T-helper 2 cell treated with Interferon-gamma antibody and Interleukin-4, amounts not matched to agents 5 μg/mL and 100 μg/mL, for 36 hours (primary cell): ENCODE measurements at places on chromosomes 16 and 17.
A peak's percentile ranks its signal among the peaks of the same experiment; 100 is the strongest.

DNA sequence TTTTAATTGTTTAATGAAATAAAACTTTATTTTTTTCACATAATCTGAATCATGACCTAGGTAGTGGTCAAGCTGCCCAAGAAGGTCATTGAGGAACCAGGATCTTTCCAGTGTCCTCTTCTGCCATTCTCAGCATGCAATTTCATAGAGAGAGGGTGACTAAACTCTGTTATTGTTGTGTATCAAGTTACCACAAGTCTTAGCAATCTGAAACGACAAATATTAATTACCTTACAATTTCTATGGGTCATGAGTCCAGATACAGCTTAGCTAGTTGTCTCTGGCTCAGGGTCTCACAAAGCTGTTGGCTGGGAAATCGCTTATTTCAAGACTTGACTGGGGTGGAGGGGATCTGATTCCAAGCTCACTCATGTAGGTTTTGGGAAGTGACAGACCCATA, 37.6 kb downstream of the FTO start:
- no peaks in the 10 kb centered on the region for H3K36me3 ChIP-seq
- DNase-seq: no peak
- H3K4me1 ChIP-seq: peaks cover 28% of the 10 kb centered on the region

GRCh38 chr17:27106347-27106981, 187.4 kb upstream of the WSB1 start:
- H3K4me3 ChIP-seq: no peak overlapping the region
- H3K27me3 ChIP-seq: no peaks in the 10 kb centered on the region
- H3K27ac ChIP-seq: no peak overlapping the region
- no peaks in the 10 kb centered on the region for H3K4me1 ChIP-seq

GRCh38 chr16:72858665-72859493, 189.0 kb downstream of the ZFHX3 start:
- H3K4me1 ChIP-seq: peaks cover 11% of the 10 kb centered on the region
- peaks cover 2% of the 10 kb centered on the region for H3K27me3 ChIP-seq
- no peak overlapping the region for H3K4me3 ChIP-seq
- H3K36me3 ChIP-seq: no peaks in the 10 kb centered on the region

DNA sequence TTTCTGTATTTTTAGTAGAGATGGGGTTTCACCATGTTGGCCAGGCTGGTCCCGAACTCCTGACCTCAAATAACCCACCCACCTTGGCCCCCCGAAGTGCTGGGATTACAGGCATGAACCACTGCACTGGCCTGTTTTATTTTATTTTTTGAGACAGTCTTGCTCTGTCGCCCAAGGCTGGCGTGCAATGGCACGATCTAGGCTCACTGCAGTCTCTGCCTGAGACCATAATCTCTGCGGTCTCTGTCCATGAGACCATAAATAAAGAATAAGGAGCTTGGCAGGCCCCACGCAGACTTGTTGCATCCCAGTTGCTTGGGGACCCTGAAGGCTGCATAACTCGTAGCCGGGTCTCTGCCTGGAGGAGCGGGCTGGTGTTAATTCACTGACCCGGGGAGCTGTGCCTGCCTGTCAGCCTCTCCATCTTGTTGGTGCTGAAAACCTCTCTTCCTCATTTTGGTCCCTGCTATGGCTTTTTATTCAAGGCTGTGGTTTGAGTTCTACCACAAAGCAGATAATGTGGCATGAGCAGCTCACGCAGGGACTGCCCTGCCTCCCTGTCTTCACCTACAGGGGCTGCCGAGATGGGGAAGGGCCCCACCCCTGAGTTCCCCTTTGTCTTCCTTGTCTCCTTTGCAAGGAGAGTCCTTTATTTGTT, 82.1 kb downstream of the MSI2 start:
- no peak for DNase-seq
- peaks cover 13% of the 10 kb centered on the region for H3K36me3 ChIP-seq
- H3K4me3 ChIP-seq: peak overlapping the region; percentile 30
- H3K4me1 ChIP-seq: peaks cover 27% of the 10 kb centered on the region
- H3K27me3 ChIP-seq: no peaks in the 10 kb centered on the region

DNA sequence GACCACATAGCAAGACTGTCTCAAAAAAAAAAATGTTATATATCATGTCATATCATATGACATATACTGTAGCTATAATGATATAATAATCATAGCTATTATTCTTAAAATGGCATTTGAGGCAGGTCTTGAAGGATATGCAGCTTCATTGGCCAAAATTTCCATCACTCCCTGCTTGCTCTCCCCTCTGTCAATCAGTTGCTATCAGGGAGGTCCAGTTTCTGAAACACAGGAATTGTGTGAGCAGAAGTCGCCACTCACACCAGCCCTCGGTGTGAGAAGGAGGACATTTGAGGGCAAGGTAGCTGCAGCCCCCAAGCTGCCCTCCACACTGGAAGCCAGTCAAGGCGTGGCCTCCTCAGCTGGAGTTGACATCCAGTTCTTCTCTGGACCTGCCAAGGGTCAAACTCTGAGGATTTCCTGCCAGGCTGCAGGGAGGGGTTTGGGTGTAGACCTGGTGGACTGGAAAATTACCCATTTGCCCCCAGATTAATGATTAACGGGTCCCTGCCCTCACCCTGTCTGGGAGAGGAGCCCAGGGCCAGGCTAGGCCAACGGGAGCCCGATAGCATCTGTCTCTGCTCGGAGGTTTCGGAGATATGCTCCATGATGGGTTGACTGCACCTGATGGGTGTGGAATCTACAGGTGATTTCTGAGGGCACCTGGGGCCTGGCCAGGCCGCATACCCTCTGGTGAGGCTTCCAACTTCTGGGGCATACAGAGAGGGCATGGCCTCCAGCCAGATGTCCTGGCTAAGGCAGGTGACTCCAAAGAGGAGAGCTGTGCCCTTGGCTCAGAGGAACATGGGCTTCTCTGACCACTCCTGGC, 18.8 kb downstream of the WNT9B start:
- H3K27me3 ChIP-seq: peaks cover 3% of the 10 kb centered on the region
- no peak overlapping the region for H3K4me3 ChIP-seq
- H3K36me3 ChIP-seq: no peaks in the 10 kb centered on the region
- no peak overlapping the region for H3K27ac ChIP-seq
- no peaks in the 10 kb centered on the region for H3K4me1 ChIP-seq

DNA sequence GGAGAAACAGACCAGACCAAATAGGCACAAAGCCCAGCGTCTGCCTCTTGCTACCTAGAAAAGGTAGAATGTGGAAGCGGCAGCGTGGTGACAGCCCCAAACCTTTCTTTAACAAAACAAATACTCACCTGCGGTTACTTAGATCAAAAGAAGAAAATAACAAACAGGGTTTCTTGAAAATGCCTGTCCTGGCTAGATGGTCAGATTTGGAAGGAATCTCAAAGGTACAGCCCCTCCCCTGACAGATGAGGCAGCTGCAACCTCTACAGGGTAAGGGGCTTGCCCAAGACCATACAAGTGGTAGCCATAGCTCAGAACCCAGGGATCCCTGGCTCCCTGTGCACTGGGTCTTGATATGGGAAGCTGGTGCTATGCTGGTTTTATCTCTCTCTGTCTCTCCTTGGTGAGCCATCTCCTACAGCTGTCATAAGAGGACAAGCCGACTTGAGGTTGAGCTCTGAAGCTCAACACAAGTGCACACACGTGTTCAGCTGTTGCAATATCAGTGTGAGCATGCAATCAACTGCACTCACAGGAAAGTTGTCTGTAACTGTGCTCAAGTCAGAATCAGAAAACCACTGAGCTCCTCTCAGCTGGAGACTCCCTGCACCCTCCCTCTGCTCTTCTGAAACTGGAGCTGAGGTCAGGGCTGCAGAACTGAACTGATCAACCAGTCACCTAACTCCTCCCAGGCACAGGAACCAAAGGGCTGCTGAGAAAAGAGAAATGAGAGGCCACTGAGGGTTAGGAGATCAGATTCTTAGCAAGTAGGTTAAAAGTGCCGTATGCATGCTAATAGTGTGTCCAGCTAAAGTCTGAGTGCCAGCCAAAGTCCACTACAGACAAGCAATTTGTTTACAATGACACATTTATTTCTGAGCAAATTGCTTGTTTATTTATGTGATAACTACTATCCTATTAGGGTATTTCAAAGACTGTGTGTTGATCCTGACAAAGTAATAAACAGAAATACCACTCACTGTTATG, 6.1 kb upstream of the RNF157 start:
- H3K36me3 ChIP-seq: peaks cover 2% of the 10 kb centered on the region
- no peaks in the 10 kb centered on the region for H3K27me3 ChIP-seq
- H3K4me3 ChIP-seq: peak overlapping the region; percentile 64
- H3K4me1 ChIP-seq: peaks cover 60% of the 10 kb centered on the region
- H3K27ac ChIP-seq: peak overlapping the region; percentile 93
- DNase-seq: peak; percentile 84

GRCh38 chr16:19415461-19415860, 2.2 kb upstream of the TMC5 start:
- peaks cover 28% of the 10 kb centered on the region for H3K27me3 ChIP-seq
- no peak overlapping the region for H3K27ac ChIP-seq
- H3K36me3 ChIP-seq: no peaks in the 10 kb centered on the region
- peaks cover 4% of the 10 kb centered on the region for H3K4me1 ChIP-seq

DNA sequence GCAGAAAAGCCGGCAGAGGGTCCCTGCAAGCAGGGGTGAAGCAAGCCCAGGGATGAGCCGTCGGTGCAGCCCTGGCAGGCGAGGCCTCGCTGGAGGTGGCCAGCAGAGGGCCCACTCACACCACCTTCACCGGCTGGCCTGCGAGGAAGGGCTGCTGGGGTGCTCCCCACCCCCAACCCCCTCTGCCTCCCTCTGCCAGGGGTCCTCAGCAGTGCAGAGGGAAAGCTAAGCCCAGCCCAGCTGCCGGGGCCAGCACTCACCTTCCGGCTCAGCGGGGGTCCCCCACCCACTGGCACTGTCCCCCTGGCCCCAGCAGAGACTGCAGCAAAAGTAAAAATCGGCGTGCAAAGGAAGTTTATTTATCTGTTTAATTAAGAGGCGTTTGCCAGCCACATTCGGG, 113.4 kb downstream of the ENGASE start:
- no peaks in the 10 kb centered on the region for H3K36me3 ChIP-seq
- peaks cover 2% of the 10 kb centered on the region for H3K4me1 ChIP-seq
- no peak overlapping the region for H3K4me3 ChIP-seq
- H3K27me3 ChIP-seq: peaks cover 18% of the 10 kb centered on the region
- H3K27ac ChIP-seq: no peak overlapping the region

DNA sequence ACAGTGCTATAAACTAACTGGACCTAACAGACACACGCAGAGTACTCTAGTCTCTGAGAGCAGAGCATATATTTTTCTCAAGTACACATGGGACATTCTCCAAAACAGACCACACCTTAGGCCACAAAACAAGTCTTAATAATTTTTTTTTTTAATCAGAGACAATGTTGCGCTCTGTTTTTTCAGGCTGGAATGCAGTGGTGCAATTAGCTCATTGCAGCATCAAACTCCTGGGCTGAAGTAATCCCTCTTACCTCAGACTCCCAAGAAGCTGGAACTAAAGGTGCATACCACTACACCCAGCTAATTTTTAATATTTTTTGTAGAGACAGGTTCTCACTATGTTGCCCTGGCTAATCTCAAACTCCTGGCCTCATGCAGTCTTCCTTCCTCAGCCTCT, 37.7 kb downstream of the ULK2 start:
- no peak overlapping the region for H3K4me3 ChIP-seq
- peaks cover 19% of the 10 kb centered on the region for H3K36me3 ChIP-seq

DNA sequence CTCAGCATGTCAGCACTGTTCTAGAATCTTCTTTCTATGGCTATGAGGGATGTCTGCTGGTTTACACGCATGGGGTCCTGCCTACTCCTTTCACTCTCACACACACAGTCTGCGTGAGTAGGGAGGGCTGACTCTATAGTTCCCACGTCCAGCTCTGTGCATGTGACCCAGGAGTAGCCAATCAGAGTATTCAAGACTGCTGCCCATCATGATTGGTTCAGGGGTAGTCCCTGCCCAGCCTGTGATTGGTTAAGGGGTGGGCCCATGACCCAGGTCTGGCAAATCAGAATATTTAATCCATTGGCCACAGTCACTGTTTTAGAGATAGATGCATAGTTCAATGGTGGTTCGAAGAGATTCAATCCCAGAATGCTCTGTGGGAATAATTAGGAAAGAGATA, 151.3 kb upstream of the IRX3 start:
- no peaks in the 10 kb centered on the region for H3K4me1 ChIP-seq
- DNase-seq: no peak
- H3K27me3 ChIP-seq: peaks cover 8% of the 10 kb centered on the region
- no peak overlapping the region for H3K27ac ChIP-seq

DNA sequence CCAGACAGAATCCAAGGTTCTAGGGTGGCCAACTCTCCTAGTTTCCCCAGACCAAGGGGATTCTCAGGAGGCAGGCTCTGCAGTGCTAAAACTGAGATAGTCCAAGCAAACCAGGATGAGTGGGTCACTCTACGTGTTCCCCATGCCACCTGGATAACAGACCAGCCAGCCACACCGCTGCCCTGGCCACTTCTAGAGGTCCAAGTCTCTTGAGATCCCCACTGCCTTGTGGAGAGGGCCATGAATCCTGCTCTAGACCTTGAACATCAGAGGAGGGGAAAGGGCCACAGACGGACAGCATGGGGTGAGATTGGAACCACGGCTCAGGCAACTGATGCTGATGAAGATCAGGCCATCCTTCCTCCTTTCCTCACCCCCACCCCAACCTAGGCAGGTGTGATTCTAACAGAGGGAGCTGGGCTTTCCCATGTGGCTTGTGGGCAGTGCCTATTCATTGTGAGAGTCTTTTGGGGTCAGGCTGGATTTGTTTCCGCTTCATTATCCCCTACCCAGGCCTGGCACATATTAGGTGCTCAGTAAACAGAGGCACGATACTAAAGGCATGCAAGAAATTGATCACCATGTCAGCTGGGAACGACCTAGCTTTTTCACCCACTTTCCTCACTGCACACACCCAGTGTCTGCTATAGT, 16.8 kb upstream of the TVP23A start:
- peak; percentile 23 for DNase-seq
- peaks cover 17% of the 10 kb centered on the region for H3K27me3 ChIP-seq
- no peaks in the 10 kb centered on the region for H3K4me1 ChIP-seq
- no peaks in the 10 kb centered on the region for H3K36me3 ChIP-seq
- no peak overlapping the region for H3K27ac ChIP-seq

- no peaks in the 10 kb centered on the region for H3K36me3 ChIP-seq
- H3K27ac ChIP-seq: no peak overlapping the region
These were observed 5.7 kb downstream of the SMIM5 start for GRCh38 chr17:75638893-75639292.

DNA sequence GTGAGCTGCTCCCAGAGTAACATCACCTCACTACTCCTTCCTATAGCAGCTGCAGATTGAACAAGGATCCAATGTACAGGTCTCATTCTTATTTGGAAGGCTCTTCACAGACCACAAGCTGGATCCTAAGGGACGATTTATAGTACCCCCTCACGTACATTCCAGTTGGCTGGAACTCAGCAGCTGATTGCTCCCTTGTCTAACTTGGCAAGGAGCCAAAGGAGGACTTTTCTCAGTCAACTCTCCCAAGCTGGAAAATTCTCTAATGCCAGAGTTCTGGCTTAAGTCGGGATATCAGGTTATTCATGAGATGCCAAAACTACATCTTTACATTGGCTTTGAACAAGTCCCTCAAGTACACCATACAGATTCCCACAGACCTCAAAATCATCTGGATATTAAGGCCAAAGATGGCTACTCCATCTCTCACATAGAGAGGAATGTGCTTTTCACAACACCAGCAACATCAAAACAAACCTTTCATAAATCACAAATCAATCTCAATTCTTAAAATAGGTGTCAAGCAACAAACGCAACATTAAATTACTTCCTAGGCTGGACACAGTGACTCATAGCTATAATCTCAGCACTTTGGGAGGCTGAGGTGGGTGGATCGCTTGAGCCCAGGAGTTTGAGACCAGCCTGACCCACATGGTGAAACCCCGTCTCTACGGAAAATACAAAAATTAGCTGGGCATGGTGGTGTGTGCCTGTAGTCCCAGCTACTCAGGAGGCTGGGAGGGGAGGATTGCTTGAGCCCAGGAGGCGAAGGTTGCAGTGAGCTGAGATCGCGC, 39.3 kb downstream of the SMG6 start:
- peak overlapping the region; percentile 98 for H3K27ac ChIP-seq
- DNase-seq: peak; percentile 34
- H3K36me3 ChIP-seq: peaks cover 40% of the 10 kb centered on the region
- H3K27me3 ChIP-seq: no peaks in the 10 kb centered on the region
